Activated CD4-positive, alpha-beta T cell treated with anti-CD3 and anti-CD28 coated beads, Interleukin-2, amount 10 ng/mL, durations not matched to agents 24 days and 14 days (primary cell): ENCODE measurements at places on chromosomes 1 and 21. TPM values are rescaled to one million over a fixed set of nuclear protein-coding genes. Genes with fewer than 3 reads are reported as not detected.

LCE3E gene
- total RNA-seq, result not detected in 2 replicates

LAX1 gene
- 13.4 and 15.1 TPM in 2 replicates for total RNA-seq

KCNJ15 gene
- total RNA-seq, result 2.0 and 2.3 TPM in 2 replicates

SF3B4 gene
- 124 and 131 TPM in 2 replicates for total RNA-seq

S100A1 gene
- total RNA-seq, result not detected in 2 replicates

NPR1 gene
- total RNA-seq, result 0.05 and 0.09 TPM in 2 replicates

BTBD19 gene
- 22.2 and 22.7 TPM in 2 replicates for total RNA-seq

RGS4 gene
- not detected in 2 replicates for total RNA-seq

GJA9 gene
- total RNA-seq, result not detected in 2 replicates

AQP10 gene
- total RNA-seq, result not detected in 2 replicates

OR2L2 gene
- 0.07 TPM in 2 replicates for total RNA-seq

TMPRSS2 gene
- not detected in 2 replicates for total RNA-seq

- H3K36me3 ChIP-seq, result no peaks in the 10 kb centered on the region
- no peak overlapping the region for H3K27ac ChIP-seq
- H3K4me1 ChIP-seq, result no peaks in the 10 kb centered on the region
Observed at GRCh38 chr1:8302081-8302956, 15.6 kb upstream of the SLC45A1 start.

DNA sequence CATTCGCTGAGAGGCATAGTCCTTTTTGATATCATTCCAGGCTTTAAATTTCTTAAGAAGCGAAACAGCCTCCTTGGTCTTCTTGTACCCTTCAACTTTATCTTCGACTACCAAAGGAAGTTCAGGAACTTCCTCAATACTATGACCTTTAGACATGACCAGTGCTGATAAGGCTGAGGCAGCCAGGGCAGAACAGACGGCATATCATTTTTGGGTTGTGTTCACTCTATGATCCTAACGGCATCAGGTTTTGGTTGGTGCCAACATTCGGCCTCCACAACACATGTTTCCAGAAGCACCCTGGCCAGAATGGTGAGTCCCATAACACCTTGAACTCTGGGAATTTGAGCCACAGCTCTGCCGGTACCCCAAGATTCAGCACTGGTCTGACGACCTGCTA is 31.4 kb upstream of the MYOC start:
- DNase-seq, result no peak
- no peaks in the 10 kb centered on the region for H3K4me1 ChIP-seq
- H3K4me3 ChIP-seq, result no peak overlapping the region
- peaks cover 8% of the 10 kb centered on the region for H3K27me3 ChIP-seq
- no peak overlapping the region for H3K27ac ChIP-seq
- H3K36me3 ChIP-seq, result no peaks in the 10 kb centered on the region

DNA sequence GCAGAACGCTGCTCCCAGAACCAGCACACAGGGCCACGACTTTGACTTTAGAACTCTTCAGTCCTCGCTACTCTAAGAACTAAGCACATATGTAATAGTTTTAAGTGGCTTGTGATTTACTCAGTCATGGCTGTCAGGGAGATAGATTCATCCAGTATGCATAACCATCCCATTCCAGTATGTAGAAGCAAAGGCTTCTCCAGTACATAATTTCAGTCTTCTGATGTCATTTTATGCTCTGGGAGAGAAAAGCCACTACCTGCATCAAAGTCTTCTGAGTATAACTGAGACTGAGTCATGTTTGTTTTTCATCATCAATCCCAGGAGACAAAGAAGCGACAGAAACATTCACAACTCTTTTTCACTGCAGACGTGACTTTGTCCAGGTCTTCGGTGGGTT is 885.7 kb downstream of the PLA2G4A start:
- no peak overlapping the region for H3K27ac ChIP-seq
- H3K27me3 ChIP-seq, result no peaks in the 10 kb centered on the region
- no peaks in the 10 kb centered on the region for H3K36me3 ChIP-seq
- H3K4me3 ChIP-seq, result no peak overlapping the region

DNA sequence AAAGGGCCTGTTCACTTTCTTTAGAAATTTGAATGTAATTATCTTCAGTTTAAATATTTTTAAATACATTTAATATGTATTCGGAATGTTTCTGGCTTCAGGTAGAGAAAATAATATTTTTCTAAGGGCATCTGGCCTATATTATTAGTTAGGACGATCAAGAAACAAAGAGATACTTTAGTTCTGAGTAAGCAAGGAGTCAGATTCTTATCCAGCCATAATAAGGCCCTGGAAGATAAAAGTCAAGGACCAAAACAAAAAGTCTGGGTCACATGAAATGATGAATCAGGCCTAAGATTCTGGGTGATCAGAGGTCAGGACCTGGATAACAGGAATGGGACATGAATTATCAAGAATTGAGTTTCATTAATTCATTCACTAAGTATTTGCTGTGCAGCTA is 6.3 kb downstream of the PHC2 start:
- DNase-seq, result no peak
- peaks cover 29% of the 10 kb centered on the region for H3K27me3 ChIP-seq
- H3K4me1 ChIP-seq, result no peaks in the 10 kb centered on the region
- no peak overlapping the region for H3K4me3 ChIP-seq
- H3K36me3 ChIP-seq, result no peaks in the 10 kb centered on the region
- H3K27ac ChIP-seq, result no peak overlapping the region

- H3K4me1 ChIP-seq, result no peaks in the 10 kb centered on the region
- H3K27me3 ChIP-seq, result no peaks in the 10 kb centered on the region
- no peak for DNase-seq
- no peak overlapping the region for H3K27ac ChIP-seq
- H3K36me3 ChIP-seq, result peaks cover 31% of the 10 kb centered on the region
- H3K4me3 ChIP-seq, result no peak overlapping the region
Observed at GRCh38 chr1:29032841-29033240, 90.9 kb downstream of the TMEM200B start.

GRCh38 chr1:58907398-58907797 is 123.6 kb upstream of the JUN start:
- no peak for DNase-seq
- no peak overlapping the region for H3K27ac ChIP-seq
- no peaks in the 10 kb centered on the region for H3K36me3 ChIP-seq

GRCh38 chr1:26280333-26281042 is 602 bp downstream of the SH3BGRL3 start:
- peak overlapping the region; percentile 88 for H3K27ac ChIP-seq
- H3K27me3 ChIP-seq, result no peaks in the 10 kb centered on the region
- no peak for DNase-seq
- peak overlapping the region; percentile 96 for H3K4me3 ChIP-seq
- H3K36me3 ChIP-seq, result peaks cover 61% of the 10 kb centered on the region

- peak overlapping the region; percentile 98 for H3K4me3 ChIP-seq
- DNase-seq, result no peak
Observed at GRCh38 chr1:46133181-46133658, 791 bp upstream of the PIK3R3 start.

- no peak overlapping the region for H3K27ac ChIP-seq
- peaks cover 4% of the 10 kb centered on the region for H3K27me3 ChIP-seq
- no peaks in the 10 kb centered on the region for H3K36me3 ChIP-seq
- no peaks in the 10 kb centered on the region for H3K4me1 ChIP-seq
Observed at GRCh38 chr1:68213843-68214242, 18.5 kb downstream of the WLS start.

GRCh38 chr1:68173283-68173935 is 58.9 kb downstream of the WLS start:
- no peaks in the 10 kb centered on the region for H3K4me1 ChIP-seq
- no peak overlapping the region for H3K4me3 ChIP-seq
- DNase-seq, result no peak
- no peak overlapping the region for H3K27ac ChIP-seq
- H3K27me3 ChIP-seq, result no peaks in the 10 kb centered on the region

GRCh38 chr21:34806423-34806822 is 137.6 kb downstream of the CLIC6 start:
- H3K27me3 ChIP-seq, result no peaks in the 10 kb centered on the region
- peaks cover 59% of the 10 kb centered on the region for H3K36me3 ChIP-seq
- H3K4me3 ChIP-seq, result no peak overlapping the region
- peaks cover 62% of the 10 kb centered on the region for H3K4me1 ChIP-seq
- no peak for DNase-seq
- H3K27ac ChIP-seq, result no peak overlapping the region

DNA sequence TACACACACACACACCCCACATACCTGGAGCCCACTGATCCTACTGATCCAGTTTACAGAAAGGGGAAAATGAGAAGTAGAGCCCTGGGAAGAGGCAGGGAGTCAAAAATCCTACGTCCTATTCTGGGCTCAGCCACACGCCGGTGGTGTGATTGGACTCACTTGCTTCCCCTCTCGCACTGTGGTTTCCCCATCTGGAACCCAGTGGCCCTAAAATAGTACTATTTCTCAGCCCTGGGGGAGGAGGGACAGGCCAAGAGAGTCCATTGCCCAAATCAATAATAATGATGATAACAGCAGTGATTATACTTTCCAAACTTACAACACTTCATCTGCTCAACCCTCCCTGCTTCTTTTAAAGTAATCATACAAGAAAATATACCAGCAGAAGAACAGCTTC is 2.9 kb upstream of the PIGR start:
- H3K4me1 ChIP-seq, result peaks cover 5% of the 10 kb centered on the region
- H3K4me3 ChIP-seq, result no peak overlapping the region
- no peak for DNase-seq
- H3K27me3 ChIP-seq, result peaks cover 22% of the 10 kb centered on the region
- no peak overlapping the region for H3K27ac ChIP-seq
- H3K36me3 ChIP-seq, result no peaks in the 10 kb centered on the region

DNA sequence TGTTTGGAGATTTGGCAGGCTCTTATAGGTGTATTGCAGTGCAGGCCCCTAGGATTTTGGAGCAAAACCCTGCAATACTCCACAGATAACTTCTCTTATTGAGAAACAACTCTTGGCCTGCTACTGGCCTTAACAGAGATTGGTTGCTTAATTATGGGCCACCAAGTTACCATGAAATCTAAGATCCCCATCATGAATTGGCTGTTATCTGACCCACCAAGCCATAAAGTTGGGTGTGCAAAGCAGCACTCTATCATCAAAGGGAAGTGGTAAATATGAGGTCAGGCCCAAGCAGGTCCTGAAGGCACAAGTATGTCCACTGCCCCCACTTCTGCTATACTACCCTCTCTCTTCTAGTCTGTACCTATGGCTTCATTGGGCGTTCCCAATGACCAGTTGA is 130.0 kb upstream of the TNFSF4 start:
- H3K36me3 ChIP-seq, result no peaks in the 10 kb centered on the region
- no peak overlapping the region for H3K4me3 ChIP-seq
- H3K27ac ChIP-seq, result no peak overlapping the region
- no peaks in the 10 kb centered on the region for H3K27me3 ChIP-seq
- peaks cover 5% of the 10 kb centered on the region for H3K4me1 ChIP-seq

GRCh38 chr1:236904892-236905741 is 99.1 kb downstream of the MT1HL1 start:
- H3K36me3 ChIP-seq, result peaks cover 20% of the 10 kb centered on the region
- peaks cover 4% of the 10 kb centered on the region for H3K4me1 ChIP-seq
- no peak for DNase-seq
- H3K27me3 ChIP-seq, result no peaks in the 10 kb centered on the region
- no peak overlapping the region for H3K27ac ChIP-seq

GRCh38 chr1:202105571-202106339 is 17.0 kb upstream of the GPR37L1 start:
- no peak overlapping the region for H3K27ac ChIP-seq
- no peaks in the 10 kb centered on the region for H3K27me3 ChIP-seq
- no peak overlapping the region for H3K4me3 ChIP-seq
- no peaks in the 10 kb centered on the region for H3K4me1 ChIP-seq
- DNase-seq, result no peak

- H3K27me3 ChIP-seq, result no peaks in the 10 kb centered on the region
- no peak for DNase-seq
- no peaks in the 10 kb centered on the region for H3K4me1 ChIP-seq
- no peaks in the 10 kb centered on the region for H3K36me3 ChIP-seq
- no peak overlapping the region for H3K27ac ChIP-seq
Observed at GRCh38 chr21:27816301-27816700, 849.4 kb upstream of the ADAMTS5 start.

GRCh38 chr1:196723325-196724185 is 51.1 kb upstream of the CFHR3 start:
- no peak overlapping the region for H3K4me3 ChIP-seq
- H3K4me1 ChIP-seq, result no peaks in the 10 kb centered on the region
- no peaks in the 10 kb centered on the region for H3K36me3 ChIP-seq
- H3K27me3 ChIP-seq, result no peaks in the 10 kb centered on the region

- peaks cover 57% of the 10 kb centered on the region for H3K4me1 ChIP-seq
- peak overlapping the region; percentile 88 for H3K4me3 ChIP-seq
- peaks cover 17% of the 10 kb centered on the region for H3K36me3 ChIP-seq
- peak overlapping the region; percentile 84 for H3K27ac ChIP-seq
- no peaks in the 10 kb centered on the region for H3K27me3 ChIP-seq
Observed at GRCh38 chr1:21290546-21290944, 282 bp upstream of the ECE1 start.

DNA sequence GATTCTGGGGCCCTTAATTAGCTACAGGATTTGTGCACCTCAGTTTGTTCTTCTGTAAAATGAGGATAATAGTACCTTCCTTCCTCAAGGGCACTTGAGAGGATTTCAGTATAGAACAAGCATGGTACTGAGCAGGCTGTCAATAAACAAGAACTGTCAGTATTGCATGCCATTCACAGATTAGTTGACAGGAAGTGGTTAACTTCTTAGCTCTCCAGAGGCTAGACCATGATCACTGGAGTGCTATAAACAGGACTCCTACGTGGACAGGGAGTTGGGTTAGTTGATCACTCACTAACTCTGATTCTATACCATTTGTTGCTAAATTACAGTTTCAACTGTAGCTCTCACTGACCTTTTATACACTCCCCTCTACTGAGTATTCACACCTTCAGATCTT is 126.2 kb upstream of the DAB1 start:
- no peaks in the 10 kb centered on the region for H3K27me3 ChIP-seq
- H3K27ac ChIP-seq, result no peak overlapping the region
- no peak overlapping the region for H3K4me3 ChIP-seq
- H3K4me1 ChIP-seq, result no peaks in the 10 kb centered on the region
- no peak for DNase-seq

GRCh38 chr1:228982637-228983036 is 247.4 kb downstream of the RHOU start:
- no peaks in the 10 kb centered on the region for H3K4me1 ChIP-seq
- H3K4me3 ChIP-seq, result no peak overlapping the region
- H3K27ac ChIP-seq, result no peak overlapping the region
- DNase-seq, result no peak
- H3K36me3 ChIP-seq, result no peaks in the 10 kb centered on the region

GRCh38 chr1:30684881-30685795 is 38.2 kb downstream of the MATN1 start:
- no peaks in the 10 kb centered on the region for H3K36me3 ChIP-seq
- no peaks in the 10 kb centered on the region for H3K4me1 ChIP-seq
- H3K4me3 ChIP-seq, result no peak overlapping the region
- DNase-seq, result no peak
- no peak overlapping the region for H3K27ac ChIP-seq

DNA sequence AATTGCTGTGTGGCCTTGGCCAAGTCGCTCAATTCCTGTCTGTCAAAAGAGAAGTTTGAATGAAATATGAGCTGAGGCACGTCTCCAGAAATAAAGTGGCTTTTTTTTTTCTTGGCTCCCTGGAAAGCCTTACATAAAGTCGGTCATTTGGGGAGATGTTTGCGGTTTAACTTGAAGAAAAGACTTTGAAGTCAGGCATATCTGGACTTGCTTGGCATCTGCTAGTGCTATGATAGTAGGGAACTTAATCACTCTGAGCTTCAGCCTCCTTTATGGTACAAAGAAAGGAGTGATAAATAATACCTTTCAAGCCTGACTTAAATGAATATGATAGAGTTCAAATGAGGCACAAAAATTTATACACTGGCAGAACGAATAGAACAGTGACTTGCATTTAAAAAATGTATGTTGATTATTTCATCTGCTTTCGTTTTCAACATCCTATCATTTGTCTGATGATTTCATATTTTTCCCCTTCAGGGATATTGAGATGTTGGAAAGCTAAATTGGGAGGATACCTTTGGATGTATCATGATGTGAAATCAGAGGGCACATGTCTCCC is 60.2 kb downstream of the FASLG start:
- no peak for DNase-seq
- no peaks in the 10 kb centered on the region for H3K36me3 ChIP-seq
- H3K4me1 ChIP-seq, result peaks cover 39% of the 10 kb centered on the region
- H3K27me3 ChIP-seq, result no peaks in the 10 kb centered on the region
- no peak overlapping the region for H3K27ac ChIP-seq
